ENCODE measurements at places on chromosomes 2 and 18. TPM values are rescaled to one million over a fixed set of nuclear protein-coding genes. Genes with fewer than 3 reads are reported as not detected.

GRCh38 chr2:19073522-19073921 is 284.9 kb downstream of the OSR1 start:
- DNase-seq: no peak

The ADGRF3 gene
- polyA plus RNA-seq: 0.06 TPM

GRCh38 chr18:43720041-43720440 is 442.8 kb upstream of the SYT4 start:
- DNase-seq: no peak

The UCN gene
- not detected for polyA plus RNA-seq

DNA sequence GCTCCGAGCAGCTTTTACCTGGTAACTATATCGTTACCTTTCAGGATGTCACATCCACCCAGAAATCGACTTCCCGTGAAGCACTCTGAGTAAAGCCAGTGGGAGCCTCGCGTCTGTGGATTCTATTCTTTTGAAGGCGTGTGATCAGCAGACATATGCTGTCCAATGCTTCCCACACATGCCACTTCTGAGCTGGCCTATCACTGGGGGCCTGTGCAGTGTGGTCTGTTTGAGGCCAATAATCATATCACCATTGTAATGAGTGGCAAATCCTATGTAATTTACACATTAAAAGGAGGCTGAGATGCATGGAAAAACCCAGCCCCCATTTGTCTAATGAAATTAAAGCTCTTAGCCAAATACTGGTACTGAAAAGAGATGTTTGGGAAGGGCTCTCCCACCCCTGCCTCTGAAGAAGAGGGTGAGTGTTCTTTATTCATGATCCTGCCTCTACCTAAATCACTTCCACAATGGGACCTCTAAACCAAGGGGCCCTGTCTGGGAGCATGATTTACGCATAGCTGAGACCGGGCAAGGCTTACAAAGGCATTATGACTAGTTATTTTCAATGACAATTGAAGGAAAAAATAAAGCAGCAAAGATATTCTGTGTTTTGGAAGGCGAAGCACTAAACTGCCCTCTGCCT is 686.8 kb downstream of the ZEB2 start:
- no peak for DNase-seq

The HYCC2 gene
- 6.5 TPM for polyA plus RNA-seq

DNA sequence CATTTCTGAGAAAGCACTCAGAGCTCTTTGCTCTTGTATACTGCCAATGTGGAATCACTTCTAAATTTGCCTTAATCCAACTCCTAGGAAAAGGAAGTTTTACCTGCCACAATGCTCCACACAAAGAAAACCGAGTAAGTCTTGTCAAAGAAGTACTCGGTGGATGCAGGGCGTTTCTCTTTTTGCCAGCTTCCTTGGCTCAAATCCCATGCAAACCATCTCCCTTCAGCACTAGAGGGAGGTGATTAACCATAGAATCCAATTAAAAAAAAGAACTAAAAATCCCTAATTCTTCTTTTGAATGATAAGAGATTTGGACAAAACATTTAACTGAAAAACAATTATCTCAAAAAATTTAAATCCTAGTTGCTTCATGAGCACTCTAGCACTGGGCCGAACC is 129.0 kb downstream of the RPRM start:
- DNase-seq: no peak

DNA sequence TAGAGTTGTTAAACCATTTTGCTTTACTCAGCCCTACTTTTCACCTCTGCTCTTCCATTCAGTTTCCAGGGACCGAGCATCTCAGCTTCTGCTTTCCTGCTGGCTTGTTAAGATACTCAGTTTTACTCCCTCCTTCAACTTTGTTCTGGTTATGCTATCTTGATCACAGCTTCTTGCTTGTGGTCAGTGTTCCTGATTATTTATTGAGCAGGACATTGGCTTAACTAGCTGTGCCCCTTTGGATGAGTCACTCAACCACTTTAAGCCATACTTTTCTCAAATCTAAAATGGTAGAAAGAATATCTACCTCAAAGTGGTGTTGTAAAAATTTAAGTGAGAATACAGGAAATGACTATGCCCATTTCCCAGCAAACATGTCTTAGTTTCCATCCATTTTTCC is 124.0 kb downstream of the KYNU start:
- DNase-seq: no peak

Data from ovary (tissue), 10 donors.